HT1080 (cell line): ENCODE measurements at places on chromosomes 4 and X. TPM values are rescaled to one million over a fixed set of nuclear protein-coding genes. Genes with fewer than 3 reads are reported as not detected.

- no peak for DNase-seq
Observed at GRCh38 chrX:37679888-37680287, 5.7 kb upstream of the XK start.

DNA sequence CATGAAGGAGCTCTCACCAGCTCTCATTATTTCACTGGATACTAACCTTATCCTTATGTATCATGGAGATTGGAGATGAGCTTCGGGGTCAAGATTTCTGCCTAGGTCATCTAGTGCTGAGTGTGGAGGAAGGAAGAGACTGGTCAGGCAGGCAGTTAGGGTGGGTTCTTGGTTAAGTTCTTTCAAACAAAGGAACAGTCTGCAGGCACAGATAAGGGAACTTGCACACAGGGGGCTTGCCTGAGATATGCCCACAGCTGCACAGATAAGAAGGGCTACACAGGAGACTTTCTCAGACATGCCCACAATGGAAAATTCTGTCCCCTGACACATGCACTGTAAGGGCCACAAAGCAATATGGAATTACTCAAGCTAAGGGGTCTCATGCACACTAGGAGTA, 904.1 kb downstream of the NLGN4X start:
- DNase-seq = no peak

The ZFP42 gene
- total RNA-seq = not detected in 2 replicates

GRCh38 chr4:109801099-109801789, 555 bp downstream of the CFI start:
- DNase-seq = no peak

DNA sequence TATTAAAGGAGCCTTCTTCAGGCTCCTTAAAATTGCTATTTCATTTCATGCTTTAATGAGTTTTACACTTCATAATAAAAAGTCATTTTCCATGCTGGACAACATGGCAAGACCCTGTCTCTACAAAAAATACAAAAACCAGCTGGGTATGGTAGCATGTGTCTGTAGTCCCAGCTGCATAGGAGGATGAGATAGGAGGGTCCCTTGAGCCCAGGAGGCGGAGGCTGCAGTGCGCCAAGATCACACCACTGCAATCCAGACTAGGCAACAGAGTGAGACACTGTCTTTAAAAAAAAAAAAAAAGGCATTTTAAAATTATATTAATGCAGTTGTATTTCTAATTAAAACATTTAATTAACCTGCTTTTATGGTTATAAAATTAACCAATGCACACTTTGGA, 49.2 kb downstream of the PDS5A start:
- no peak for DNase-seq

The COX7B gene
- 382 and 476 TPM in 2 replicates for total RNA-seq

- DNase-seq = no peak
Observed at GRCh38 chr4:63578383-63578782, 830.9 kb downstream of the TECRL start.

GRCh38 chrX:30906726-30907125, 17.7 kb upstream of the TAB3 start:
- DNase-seq = peak; percentile 93

- DNase-seq = no peak
Observed at GRCh38 chr4:37836838-37837440, 10.5 kb downstream of the PGM2 start.

GRCh38 chrX:151973851-151974335, 583 bp downstream of the GABRE start:
- DNase-seq = peak; percentile 61

DNA sequence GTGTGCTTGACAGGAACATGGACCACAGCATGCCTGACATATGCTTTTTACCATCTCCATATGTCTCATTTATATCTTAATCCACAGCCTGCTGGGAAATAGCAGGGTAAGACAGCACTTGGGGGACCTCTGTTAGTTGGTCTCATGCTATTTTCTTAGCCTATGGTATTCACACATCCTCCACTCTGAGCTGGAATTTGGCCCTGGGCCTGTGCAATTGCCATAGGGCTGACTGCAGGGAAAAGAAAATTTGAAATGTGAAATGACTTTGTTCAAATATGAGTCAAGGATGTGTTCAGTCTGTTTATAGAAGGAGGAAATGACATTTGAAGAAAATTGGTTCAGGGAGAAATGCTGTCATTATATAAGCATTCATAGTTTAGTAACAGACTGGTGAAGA, 9.6 kb upstream of the MAP7D3 start:
- peak; percentile 89 for DNase-seq

The BMPR1B gene
- 3.2 and 4.7 TPM in 2 replicates for total RNA-seq

GRCh38 chrX:133375615-133376340, 39.5 kb downstream of the GPC4 start:
- DNase-seq = no peak

GRCh38 chrX:72027914-72028307, 103.8 kb downstream of the RTL5 start:
- no peak for DNase-seq

GRCh38 chr4:56681158-56681852, at the start of gene HOPX:
TSS of gene HOPX (minus strand) at chr4:56681296. CDS start at chr4:56657816, 23,480 bp downstream.
- DNase-seq = no peak

- DNase-seq = peak; percentile 44
Observed at GRCh38 chr4:15654593-15655222, 449 bp downstream of the FBXL5 start.

The CFAP299 gene
- total RNA-seq = 0.68 TPM in 1 of 2 replicates, not detected in the other

The GNPDA2 gene
- 22.9 and 31.6 TPM in 2 replicates for total RNA-seq

DNA sequence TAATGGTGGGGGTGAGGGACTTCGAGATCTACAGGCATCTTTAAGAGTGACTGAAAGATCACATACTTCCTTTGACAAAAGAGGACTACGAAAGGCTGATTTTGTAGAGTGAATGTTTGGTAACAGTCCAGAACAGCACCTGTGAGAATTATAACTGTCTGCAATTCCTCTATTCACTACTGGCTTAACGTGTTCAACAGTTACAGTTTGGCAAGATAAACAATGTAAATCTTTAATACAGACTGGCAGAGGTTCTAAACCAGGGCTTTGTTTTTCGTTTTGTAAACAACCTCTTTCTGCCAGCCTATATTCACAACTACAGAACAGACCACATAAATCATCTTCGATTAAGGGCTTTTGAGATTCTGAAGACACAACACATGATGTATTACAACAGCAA, 66.9 kb downstream of the NCAPG start:
- no peak for DNase-seq

GRCh38 chr4:88985088-88985773, 71.8 kb downstream of the FAM13A start:
- DNase-seq = peak; percentile 10

DNA sequence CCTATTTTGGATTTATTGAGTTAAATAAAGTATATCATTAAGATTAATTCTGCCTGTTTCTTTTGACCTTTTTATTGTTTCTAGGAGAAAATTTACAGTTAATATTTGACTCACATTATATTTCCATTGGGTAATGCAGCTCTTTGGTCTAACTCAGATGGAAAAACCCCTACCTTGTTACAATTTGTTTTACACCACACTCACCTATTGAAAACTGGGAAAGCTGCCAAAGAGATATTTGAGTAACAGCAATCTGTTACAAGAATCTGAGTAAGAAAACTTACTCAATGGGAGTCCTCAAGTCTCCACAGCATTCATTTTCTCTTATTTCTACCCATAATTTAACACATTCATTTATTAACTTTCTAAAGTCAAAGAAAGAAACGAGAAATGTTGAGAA, 108.0 kb upstream of the TLL1 start:
- DNase-seq = no peak

The ELF2 gene
- total RNA-seq = 20.1 and 26.3 TPM in 2 replicates

The REELD1 gene
- total RNA-seq = not detected in 2 replicates

The CDS1 gene
- total RNA-seq = 1.5 TPM in 2 replicates
